Stimulated activated CD8-positive, alpha-beta memory T cell treated with anti-CD3 and anti-CD28 coated beads, Interleukin-4, amount 100 ng/mL, for 48 hours (primary cell): ENCODE measurements at places on chromosomes 2 and 18.

DNA sequence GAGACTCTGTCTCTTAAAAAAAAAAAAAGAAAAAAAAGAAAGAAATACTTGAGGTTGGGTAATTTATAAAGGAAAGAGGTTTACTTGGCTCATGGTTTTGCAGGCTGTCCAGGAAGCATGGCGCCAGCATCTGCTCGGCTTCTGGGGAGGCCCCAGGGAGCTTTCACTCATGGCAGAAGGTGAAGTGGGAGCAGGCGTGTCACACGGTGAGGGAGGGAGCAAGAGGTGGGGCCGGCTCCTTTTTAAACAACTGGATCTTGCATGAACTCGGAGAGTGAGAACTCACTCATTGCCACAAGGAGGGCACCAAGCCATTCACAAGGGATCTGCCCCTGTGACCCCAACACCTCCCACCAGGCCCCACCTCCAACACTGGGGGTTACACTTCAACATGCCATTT lies 30.6 kb downstream of the CYP26B1 start:
- no peak for DNase-seq

- DNase-seq: peak; percentile 93
These were observed 81.4 kb upstream of the PAPOLG start for GRCh38 chr2:60674524-60675165.

DNA sequence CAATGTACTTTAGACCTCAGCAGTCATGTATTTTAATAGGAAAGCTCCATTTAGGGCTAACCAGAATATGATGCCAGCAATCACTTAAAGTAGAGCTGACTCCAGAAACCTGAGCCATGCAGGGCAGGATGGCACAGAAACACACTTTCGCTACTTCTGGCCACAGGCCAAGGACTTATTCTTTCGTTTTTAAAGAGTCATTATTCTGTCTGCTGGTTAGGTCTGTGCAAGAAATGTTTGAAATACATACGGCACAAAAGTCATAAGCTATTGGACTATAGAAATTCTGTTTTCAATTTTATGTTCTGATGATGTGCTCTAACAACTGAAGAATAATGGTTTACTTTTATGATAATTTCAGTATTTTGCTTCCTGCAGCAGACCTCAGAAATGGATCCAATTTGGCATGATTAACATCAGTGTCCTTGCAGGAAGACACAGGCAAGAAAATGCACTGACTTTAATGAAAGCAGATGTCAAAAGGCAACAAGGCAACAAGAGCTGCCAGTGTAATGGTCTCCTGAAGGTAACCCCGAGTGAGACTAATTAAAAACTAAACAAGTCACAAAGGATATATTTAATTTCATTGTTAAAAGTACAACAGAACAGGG lies 114.4 kb upstream of the CHRNA1 start:
- DNase-seq: no peak

GRCh38 chr2:38145236-38145635 lies 69.3 kb upstream of the CYP1B1 start:
- DNase-seq: no peak

GRCh38 chr2:106062627-106063026 lies 131.5 kb downstream of the UXS1 start:
- peak; percentile 13 for DNase-seq

DNA sequence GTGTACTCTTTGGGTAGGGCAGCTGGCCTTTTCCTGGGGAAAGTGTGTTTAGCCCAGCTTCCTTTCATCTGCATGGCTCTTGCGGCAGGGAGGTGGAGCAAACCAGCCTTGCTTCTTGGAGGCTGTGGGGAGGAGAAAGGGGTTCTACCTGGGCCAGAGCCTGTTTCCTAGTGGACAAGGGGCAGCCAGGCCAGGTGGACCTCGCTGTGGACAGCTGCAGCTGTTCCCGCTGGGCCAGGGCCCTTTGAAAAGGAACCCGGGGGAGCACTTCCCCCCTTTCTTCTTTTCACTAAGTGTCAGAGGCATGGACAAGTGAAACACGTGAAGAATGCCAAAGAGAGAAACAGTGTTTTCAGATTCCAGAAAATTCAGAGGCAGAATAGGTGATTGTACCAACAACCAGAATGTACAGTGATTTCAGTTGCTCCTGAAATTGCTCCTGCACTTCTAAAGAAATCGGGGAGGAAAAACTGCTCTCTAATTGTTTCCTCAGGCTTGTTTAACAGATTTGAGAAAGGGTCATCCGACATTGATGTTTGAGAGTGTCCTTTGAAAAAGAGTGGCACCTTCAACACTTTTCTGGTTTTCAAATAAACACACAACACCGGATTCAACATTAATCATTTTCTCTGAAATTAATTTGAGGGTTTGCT lies 3.9 kb downstream of the GLI2 start:
- DNase-seq: peak; percentile 3

DNA sequence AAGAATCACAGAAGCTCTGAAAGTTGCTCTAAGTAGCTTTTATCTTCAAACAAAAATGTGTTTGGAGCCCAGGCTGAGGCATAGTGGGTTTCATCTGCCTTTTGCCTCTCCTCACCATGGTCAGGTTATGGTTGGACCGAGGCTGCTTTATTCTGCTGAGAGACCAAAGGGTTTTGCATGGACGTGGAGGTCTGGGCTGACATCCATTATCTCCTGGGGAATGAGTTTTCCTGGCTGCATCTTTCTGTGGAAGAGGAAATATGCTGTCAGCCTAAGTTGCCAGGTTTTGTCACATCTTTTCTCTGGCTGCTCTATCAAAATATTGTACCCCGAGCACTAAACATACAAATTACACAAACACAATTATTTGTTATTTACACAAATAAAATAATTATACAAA lies 223.2 kb downstream of the LDLRAD4 start:
- no peak for DNase-seq

DNA sequence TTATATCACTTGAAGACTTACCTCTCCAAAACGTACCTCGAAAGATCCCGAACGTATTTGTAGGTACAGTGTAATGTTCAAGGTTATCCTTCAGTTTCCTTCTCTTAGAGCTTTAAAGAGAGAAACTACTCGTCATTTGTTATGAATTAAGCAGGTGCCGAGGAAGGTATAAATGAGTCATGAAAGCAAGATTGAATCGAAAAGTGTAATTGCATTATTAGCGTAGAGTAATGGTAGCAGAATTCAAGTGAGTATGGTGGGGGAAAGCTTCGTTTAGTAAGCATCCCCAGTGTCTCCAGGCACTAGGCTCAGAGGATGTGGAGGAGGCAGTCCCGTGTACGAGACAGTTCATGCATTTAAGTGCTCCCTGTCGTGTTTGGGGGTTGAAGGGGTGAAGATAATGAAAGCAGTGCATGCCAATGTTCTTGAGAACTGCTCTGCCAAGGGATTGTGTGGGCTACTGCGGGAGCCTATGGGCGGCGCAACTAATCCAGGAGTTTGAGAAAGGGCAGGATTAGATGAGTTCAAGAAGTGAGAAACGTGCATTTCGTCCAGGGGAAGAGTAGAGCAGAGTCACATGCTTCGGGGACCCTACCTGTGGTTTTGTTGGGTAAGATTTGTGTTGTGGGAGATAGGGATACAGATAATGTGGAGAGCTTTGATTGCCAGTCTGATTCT lies 858 bp downstream of the POLR1B start:
- peak; percentile 28 for DNase-seq

GRCh38 chr2:63775191-63775590 lies 66.5 kb upstream of the UGP2 start:
- DNase-seq: no peak

DNA sequence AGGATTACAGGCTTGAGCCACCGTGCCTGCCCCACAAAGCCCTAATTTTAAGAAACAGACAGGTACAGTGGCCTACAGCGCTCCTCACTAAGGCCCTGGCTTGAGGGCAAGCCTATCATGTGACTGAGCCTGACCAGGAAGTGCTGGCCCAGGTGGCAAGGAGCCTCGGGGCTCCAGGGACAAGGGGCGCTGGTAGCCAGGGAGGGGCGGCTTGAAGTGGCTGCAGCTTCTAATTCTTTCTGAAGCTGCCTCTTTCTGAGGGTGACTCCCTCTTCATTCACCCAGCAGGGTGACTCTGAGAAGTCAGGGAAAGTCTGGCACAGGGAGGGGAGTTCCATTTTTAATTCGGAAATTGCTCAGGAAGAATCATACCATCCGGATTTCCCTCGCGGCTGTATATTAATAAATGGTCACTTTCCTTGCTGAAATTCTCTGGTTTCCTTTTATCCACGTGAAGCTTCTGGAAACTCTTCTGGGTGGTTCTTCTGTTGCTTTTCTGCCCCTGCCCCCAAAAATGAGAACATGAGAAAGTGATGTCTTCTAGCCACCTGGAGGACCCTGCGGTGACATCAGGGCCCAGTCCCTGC lies 115.7 kb downstream of the FAM210A start:
- DNase-seq: no peak
